ENCODE measurements at places on chromosomes 1 and 21.
A peak's percentile ranks its signal among the peaks of the same experiment; 100 is the strongest.

DNA sequence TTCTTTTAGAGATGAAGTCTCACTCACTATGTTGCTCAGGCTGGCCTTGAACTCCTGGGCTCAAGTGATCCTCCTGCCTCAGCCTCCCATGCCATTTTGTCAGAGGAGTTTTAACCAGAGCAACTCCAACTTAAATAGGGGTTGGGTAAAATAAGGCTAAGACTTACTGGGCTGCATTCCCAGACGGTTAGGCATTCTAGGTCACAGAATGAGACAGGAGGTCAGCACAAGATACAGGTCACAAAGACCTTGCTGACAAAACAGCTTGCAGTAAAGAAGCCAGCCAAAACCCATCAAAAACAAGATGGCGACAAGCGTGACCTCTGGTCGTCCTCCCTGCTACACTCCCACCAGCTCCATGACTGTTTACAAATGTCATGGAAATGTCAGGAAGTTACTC, 5.7 kb upstream of the DNAH14 start:
- DNase-seq, result no peak

DNA sequence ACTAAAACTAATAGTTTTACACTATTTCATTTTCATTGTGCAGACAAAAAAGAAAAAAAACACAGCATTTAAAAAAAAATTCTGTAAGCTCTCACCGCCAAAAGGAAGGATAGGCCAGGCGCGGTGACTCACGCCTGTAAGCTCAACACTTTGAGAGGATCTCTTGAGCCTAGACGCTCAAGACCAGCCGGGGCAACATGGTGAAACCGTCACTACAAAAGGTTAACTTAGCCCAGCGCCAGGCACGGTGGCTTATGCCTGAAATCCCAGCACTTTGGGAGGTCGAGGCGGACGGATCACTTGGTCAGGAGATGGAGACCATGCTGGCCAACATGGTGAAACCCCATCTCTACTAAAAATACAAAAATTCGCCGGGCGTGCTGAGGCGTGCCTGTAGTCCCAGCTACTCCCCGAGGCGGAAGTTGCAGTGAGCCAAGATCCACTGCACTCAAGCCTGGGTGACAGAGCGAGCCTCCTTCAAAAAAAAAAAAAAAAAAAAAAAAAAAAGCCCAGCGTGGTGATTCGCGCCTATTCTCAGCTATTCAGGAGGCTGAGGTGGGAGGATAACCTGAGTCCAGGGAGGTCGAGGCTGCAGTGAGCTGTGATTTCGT, 14.3 kb upstream of the SPEN start:
- DNase-seq, result no peak

- DNase-seq, result no peak
Observed at GRCh38 chr1:156616463-156616862, 2.8 kb upstream of the HAPLN2 start.

GRCh38 chr1:116287341-116288200, 85.5 kb upstream of the ATP1A1 start:
- DNase-seq, result no peak

DNA sequence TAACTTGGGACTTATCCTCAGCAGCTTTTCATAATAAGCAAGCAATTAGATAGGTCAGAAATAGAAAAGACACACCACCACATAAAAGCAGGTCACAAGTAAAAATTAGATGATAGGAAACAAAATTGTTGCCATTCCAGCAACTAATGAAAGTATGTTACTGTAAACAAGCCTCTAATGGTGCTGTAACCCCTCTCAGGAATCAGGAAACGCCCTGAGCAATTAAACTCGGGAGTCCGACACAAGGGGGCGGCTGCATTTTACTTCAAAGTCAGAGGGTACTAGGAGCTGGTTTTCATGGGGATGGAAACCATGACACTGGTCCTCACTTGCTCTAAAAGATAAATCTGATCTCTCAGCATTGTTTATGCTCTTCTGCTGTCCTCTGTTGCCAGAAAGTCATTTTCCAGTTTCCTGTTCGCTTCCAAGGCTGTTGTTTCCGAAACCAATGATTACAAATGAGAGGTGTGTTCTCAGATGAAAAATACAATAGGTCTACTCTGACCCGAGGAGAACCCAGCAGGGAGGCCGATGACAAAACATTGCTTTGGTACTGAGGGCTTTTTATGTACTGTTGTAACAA, 93.4 kb downstream of the TGFBR3 start:
- no peak for DNase-seq

DNA sequence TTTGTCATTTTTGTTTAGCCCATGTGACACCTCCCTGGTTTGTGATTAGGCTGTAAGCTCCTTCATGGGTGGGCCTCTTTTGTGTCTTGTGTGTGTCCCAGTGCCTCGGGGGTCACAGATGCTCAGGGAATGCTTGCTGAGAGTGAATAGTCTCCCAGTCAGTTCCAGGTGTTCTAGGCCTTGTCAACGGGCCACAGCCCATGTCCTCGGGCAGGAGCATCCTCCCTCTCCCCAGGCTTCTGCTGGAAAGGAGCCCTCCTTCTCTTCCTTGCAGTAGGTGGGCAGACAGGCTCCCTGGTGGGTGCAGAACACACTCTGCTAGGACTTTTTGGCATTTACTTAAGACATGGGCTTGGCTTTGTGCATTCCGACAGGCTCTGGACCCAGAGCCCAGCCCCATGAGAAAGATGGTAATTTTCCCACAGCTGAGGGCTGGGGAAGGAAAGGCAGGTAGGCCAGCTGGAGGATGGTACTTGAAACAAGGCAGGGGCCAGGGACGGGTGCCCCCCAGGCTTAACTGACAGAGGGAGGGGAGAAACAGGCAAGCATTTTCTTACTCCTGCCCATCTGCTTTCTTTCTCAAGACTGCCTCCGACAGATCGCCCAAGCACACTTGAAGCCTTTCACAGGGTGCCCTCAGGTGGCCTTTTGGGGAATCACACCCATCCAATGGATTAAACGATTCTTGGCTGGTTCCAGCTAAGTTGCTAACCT, 7.1 kb upstream of the CPLANE2 start:
- DNase-seq, result no peak

- no peak for DNase-seq
Observed at GRCh38 chr1:13666317-13666716, 33.7 kb upstream of the PRDM2 start.

- DNase-seq, result peak; percentile 13
Observed at GRCh38 chr1:240190881-240191401, 99.3 kb downstream of the FMN2 start.

DNA sequence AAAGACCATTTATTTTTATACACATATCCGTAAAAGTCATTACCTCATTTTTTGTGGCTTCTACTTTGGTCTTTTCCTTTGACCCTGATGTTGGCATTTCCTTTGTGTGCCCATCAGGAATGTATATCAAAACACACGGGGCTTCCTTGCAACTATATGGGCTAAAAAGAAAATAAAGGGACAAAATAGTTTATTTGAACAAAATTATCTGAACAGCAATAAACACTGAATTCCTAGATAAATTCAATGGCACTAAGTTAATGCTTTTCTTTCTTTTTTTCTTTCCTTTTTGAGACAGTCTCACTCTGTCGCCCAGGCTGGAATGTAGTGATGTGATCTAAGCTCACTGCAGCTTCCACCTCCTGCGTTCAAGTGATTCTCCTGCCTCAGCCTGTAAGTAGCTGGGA, 45.2 kb downstream of the EPRS1 start:
- DNase-seq, result no peak

GRCh38 chr1:228059634-228060457, 22.7 kb upstream of the ARF1 start:
- DNase-seq, result no peak

DNA sequence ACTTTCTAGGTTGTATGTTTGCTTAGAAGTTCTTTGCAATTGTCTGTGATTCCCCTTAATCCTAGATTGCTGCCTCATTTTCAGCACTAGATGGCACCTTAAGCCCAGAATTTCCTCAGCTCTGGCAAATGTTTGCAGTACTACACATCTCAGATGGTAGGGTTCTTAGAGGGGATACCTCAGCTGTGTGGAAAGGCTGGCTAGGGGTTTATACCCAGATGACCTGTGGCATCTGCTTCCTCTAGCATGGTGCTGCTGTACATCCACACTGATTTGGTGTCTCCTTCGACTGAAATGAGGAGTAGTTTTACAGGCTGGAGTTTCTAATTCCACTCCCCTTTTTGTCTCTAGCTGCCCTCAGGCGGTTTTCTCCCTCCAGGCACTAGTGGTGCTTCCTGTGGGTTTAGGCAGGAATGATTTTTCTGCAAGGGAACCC, 23.5 kb downstream of the ASB17 start:
- no peak for DNase-seq

GRCh38 chr1:184035719-184036516, 1.6 kb downstream of the COLGALT2 start:
- no peak for DNase-seq

DNA sequence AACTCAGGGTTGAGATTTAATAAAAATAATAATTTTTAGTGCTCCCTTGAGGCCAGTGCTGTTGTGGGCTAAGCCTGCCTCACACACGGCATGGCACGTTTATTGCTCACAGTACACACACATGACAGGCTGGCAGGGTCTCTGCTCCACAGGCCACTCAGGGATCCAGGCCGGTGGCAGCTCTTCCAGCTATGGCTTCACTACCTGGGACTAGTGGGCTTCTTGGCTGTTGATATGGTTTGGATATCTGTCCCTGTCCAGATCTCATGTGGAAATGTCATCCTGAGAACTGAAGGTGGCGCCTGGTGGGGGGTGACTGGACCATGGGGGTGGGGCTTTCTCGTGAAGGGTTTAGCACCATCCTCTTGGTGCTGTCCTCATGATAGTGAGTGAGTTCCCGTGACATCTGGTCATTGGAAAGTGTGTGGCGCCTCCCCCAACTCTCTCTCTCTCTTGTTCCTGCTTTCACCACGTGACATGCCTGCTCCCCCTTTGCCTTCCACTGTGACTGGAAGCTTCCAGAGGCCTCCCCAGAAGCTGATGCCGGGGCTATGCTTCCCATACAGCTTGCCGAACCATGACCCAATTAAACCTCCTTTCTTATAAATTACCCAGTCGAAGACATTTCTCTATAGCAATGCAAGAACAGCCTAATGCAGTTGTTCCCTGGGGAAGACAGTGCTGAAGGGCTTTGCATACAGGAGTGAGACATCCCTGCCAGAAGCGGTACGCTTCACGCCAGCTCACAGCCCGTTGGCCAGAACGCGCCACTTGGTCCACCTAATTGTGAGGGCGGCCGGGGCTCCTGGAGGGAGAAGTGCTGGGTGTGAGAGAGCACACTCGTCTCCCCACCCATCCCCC, 226.9 kb upstream of the C1orf174 start:
- no peak for DNase-seq

- DNase-seq, result no peak
Observed at GRCh38 chr21:35048183-35048601, 910 bp downstream of the RUNX1 start.

GRCh38 chr1:222256058-222256457, 291.8 kb downstream of the HHIPL2 start:
- no peak for DNase-seq

GRCh38 chr1:94072840-94073522, 48.0 kb downstream of the ABCA4 start:
- DNase-seq, result no peak

DNA sequence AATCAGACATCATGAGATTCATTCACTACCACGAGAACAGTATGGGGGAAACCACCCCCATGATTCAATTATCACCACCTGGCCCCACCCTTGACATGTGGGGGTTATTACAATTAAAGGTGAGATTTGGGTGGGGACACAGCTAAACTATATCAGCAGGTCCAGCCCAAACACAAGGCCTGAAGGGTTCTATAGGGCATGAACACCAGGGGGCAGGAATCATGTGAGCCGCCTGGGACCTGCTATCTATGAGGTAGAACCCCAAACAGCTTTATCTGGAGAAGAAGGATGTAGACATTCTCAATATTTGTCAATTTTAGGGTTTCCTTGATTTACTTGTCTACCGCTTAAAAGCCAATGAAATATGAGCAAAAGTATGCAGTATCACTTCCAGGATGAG, 294.9 kb upstream of the DEPDC1 start:
- no peak for DNase-seq

DNA sequence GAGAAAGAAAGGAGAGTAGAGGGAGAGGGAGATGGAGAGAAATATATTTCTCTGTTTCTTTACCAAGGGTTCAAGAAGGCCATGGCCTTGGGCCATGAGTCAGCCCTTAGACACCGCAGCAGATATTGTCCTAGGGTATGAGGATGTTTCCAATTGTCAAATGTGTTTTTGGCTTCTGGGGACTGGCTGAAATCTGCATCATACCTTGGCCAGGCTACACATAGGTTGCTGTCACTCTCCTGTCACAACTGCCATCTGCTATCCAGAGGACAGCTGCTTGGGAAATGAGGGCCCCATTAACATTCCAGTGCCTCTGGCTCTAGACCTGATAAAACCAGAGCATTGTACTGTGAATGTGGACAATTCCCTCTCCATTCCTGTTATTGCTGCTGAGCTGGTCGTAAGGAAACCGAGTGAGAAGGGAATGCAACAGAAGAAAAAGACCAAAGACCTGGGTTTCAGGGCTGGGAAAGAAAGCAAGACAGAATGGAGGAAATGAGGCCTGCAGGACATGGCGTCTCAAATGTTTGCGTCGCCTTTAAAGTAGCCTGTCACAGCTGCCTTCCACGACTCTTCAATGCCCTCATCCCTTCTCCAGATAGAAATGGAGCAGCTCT, 8.8 kb upstream of the PIGC start:
- DNase-seq, result no peak

Measured in left renal cortex interstitium (tissue), 4 donors.